ENCODE measurements at places on chromosomes 12 and 14.
A peak's percentile ranks its signal among the peaks of the same experiment; 100 is the strongest.

DNA sequence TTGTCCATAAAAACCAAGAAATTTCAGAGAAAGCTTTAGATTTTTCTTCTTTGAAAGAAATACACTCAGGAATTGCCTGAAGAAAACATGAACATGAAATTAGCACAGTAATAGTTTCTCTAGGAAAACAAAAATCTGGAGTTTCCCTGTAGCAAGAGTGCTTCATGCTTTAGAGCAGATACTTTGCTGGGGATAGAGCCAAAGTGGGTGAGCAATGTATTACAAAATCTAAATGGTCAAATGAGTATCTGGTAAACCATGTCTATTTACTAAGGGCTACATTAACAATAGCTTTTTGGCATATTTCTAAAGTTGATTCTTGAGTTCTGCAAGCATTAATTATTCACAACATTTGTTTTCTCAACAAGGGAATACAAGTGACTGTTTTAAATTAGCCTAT, 26.2 kb downstream of the AVPR1A start:
- no peak for DNase-seq

DNA sequence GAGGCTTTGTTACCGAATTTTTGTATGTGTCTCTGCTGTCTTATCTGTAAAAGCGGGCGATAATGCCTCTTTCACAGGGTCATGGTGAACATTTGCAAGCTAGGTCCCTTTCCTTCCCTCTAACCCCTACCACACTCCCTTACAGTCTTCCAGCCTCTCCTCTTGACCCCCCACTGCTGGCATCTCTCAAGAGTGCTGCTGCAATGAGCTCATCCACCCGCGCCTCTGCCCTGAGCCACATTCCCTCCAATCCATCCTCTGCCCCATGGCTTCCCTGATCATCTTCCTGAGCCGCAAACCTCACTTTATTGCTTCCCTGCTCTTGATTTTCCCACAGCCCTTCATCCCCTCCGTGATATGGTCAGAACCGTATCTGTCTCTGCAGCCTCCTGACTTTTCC, 343.6 kb downstream of the BCL11B start:
- no peak for DNase-seq

DNA sequence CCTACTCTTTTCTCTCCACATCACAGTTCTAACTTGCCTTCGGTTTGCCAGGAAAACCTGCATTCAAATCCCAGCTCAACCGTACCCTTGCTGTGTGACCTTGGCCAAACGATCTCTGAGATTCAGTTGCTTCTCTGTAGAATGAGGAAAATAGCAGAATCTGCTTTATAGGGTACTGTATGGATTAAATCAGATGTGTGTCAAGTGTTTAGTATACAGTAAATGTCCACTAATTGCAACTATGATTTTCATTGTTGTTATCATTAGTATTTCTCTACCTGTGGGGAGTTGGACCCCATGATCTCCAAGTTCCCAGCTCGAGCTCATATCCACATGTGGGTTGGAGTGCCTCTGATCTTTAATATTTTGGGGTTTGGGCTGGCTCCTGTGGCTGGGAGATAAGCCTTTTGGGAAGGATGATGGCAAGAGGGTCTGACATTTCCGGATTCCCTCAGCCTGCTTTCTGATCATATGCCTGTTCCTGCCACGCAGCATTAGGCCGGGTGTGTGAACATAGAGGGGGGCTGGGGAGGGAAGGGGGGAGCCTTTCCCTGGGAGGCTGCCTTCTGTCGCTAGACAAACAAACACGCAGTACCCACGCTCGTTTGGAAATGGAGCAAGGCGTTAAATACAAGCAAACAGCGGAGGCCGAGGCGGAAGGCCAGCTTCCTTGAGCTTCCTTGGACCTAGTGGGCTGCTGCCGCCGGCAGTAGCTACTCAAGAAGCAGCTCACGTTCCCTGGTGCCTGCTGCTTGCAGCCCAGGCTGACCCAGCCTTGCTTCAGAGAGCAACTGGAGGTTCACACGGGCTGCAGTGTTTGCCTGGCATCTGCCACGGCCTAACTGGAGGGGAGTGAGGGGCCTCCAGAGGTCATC, 213.5 kb upstream of the LHX5 start:
- DNase-seq: no peak

GRCh38 chr12:116454950-116455447, 104.2 kb upstream of the MAP1LC3B2 start:
- DNase-seq: peak; percentile 94

DNA sequence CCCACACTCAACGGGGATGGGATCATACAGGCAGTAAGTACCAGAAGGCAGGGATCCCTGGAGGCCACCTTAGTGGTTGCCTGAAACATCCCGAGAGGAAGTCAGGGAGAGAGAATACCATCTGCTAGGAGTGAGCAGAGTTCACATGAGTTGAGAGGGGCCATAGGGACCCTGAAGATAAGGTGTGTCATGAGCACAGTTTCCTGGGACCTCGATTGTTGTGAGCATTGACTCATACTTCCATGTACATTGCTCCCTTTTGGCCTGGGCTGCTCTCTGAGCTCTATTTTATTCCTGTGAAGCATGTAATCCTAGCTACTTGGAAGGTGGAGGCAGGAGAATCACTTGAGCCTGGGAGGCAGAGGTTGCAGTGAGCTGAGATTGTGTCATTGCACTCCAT, 120.5 kb downstream of the TBC1D30 start:
- DNase-seq: no peak

DNA sequence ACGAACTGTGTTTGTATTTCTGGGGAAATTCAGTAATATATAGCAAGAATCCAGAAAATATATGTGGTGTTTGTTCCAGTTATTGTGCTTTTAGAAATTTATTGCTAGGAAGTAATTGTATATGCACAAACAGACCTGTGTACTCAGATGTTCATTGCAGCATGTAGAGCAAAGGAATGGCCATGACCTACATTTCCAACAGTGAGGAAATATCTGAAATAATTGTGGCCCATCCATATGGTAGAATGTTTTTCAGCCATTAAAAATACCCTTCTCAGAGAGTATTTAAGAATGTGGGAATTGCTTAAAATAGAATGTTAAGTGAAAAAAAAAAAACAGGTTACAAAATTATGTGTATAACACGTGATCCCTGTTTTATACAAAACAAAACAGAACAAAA, 77.3 kb downstream of the TMX1 start:
- DNase-seq: peak; percentile 82

DNA sequence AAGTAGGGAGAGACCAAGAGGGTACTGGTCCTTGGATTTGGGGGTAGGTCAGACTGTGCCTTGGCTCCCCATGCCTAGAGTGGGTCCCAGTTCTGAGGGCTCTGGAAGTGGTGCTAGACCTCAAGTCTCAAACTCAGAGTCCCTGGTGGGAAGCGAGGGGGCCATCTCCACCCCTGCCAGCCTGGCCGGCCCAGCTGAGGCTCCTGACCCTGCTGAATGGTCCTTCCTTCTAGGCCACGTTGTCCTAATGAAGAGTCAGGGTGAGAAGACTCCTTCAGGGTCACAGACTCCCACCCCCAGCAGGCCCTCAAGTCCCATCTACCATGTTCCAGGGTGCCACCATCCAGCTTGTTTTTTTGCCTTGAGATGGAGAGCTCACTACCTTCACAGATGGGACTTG, 12.9 kb downstream of the SERPINA6 start:
- DNase-seq: no peak

DNA sequence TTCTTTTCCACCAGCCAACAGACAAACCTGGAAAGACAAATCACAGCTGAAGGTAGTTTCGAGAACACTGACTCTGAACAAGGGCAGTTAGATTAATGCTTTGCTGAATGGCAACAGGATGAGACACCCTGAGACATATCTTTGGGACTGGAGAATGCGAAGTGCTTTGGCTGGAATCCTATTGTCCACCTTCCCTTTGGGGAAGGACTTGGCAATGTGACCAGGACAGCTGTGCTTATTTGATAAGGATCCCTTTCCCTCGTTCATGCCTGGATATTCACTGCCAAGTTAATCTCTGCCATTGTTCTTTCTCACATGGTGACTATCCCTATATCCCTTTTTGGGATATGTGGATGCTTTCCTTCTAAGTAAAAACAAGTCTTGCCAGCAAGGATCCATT, 537.1 kb upstream of the SEL1L start:
- no peak for DNase-seq

- DNase-seq: no peak
Observed at GRCh38 chr14:95664066-95664465, 22.2 kb upstream of the TCL1B start.

DNA sequence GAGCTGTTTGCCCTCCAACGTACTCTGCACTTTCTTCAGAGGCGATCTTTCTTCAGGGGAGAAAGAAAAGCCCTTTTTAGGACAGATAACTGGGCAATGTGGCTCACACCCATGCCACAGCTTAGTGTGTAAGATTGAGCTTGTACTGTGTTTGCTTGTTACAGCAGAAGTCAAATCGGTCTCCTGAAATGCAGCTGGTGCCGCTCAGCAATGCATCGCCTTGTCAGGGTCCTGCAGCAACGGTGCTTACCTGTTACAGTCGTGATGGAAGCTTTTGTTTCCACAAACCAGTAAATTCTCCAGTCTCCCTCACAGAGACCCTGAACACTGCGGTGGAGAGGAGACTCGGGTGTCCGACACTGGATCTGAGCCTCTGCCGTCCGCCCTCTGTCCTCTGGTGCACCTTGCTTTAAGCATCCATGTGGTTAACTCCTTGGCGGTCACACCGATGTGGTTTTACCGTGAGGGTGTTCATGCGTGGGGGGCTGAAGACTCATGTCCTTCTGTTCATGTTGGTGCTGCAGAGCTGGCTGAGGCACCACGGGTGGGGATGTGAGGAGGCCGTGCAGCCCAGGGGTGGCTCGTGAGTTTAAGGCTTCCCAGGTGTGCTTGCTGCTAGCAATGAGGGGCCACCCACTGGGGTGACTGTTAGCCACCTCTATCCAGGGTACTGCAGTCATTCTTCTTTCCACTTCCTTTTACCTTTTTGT, 47.3 kb downstream of the FBXL14 start:
- DNase-seq: no peak

DNA sequence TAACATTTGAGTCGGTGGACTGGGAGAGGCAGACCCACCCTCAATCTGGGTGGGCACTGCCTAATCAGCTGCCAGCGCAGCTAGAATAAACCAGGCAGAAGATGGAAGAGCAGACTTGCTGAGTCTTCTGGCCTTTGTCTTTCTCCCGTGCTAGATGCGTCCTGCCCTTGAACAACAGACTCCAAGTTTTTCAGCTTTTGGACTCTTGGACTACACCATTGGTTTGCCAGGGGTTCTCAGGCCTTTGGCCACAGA, 27.2 kb upstream of the DNM1L start:
- DNase-seq: no peak

DNA sequence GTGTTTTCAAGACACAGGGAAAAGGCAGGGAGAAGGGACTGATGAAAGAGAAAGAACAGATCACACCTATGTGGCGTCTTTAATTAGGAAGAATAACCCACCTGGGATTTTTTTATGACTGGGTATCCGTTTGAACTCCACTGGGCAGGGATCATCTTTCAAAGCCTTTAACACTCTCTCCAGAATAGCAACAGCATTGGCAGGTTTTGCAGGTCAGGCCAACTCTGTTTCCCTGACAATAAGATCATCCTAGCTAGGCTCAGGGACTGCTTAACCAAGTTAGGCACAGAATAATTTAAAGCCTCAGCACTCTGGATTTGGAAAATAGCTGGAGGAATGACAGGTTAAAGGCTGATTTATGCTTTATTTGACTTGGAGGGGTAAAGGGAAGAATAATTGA, 117.6 kb downstream of the SUDS3 start:
- DNase-seq: no peak

DNA sequence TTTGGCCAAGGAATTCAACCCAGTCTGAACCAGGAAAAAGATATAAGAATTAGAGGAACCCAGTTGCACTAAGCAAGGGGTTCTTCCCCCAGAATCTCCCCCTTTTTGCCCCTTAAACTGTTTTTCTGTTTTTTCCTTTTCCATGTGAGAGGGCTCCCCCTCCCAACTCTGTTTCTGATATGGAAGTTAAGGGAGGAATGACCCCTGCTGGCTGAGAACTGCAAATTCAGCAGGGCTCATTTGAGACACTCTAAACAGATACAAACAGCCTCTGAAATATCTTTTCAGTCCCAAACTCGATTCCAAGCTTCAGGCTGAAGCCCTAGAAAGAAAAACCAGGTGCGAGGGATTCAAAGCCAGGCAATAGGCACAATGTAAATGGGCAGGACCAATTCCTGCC, 132.7 kb downstream of the SLC41A2 start:
- peak; percentile 12 for DNase-seq

- peak; percentile 65 for DNase-seq
Observed at GRCh38 chr12:913919-914698, 35.4 kb downstream of the RAD52 start.

DNA sequence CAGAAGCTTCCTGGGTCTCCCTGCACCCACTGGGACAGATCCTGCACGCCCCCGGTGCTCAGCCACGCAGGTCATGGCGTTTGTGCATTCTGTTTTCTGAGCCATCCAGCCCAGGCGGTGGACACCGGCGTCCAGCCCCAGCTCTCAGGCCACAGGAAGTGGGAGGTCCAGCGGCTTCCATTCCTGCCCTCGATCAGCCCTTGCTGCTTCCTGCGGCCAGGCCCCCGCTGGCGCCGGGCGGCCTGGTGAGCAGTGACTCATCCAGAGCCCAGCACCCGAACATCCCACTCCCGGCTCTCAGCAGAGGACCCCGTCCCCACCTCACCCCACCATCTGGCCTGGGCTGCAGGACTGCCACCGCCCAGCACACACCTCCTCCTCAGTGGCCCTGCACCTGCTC, 18.0 kb upstream of the NUDT14 start:
- DNase-seq: no peak

DNA sequence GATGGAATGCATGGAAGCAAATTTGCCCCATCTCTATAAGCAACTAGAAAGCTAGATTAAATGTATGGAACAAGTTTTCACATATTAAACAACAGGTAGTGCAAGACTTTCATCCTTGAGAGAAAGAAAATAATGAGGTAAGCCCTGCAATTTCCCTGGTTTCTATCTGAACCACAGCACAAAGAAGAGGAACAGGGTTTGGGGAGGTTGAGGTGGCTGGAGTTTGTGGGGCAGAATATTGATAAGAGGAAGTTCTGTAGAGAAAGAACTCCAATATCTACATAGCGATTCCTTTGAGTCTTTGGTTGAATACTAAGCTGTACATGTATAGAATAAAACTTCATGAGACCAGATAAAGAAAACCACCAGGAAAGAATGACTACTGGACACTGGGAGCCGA, 96.3 kb upstream of the CCND2 start:
- no peak for DNase-seq

GRCh38 chr12:79665212-79665887, 25.4 kb downstream of the PAWR start:
- DNase-seq: no peak

GRCh38 chr14:54935958-54936357, 33.3 kb upstream of the GCH1 start:
- DNase-seq: peak; percentile 57
